ENCODE measurements at places on chromosomes 1 and 21.
A peak's percentile ranks its signal among the peaks of the same experiment; 100 is the strongest.

- DNase-seq: no peak
Measured at GRCh38 chr1:41728403-41729202, 190.1 kb downstream of the HIVEP3 start.

DNA sequence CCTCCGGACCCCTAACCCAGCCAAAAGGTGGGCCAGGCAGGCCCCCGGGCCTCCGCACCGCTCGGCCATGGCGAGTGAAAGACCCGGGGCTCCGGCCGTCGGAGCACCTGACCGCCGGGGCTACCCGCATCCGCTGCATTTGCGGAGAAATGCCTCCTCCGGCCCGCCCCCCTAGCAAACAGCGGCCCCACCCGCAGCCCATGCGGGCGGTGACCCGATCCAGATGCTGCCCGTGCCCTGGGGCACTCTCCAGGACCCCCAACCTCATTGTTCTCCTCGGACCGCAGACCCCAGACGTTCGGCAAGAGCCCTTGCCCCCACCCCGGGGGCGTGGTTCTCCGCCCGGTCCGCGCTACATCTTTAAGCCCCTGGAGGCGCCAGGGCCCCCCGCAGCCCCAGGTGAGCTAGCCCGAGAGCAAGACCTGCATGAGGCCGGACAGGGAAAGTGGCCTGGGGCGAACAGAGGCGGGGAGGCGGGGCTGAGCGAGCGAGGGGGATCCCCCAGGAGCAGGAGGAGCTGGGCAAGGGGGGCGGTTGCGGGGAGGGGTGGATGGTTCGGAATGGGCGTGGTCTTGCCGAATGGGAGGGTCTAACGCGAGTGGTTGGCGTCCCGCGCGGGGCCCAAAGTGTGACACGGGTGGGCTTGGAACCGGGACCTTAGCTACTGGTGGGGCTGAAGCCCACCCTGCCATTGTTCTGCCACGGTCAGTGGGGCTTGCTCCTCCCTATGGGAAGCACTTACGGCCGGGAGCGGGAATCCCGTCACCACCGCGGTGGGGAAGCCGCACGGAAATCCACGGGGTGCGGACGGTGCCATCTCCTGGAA, 6.3 kb upstream of the CRYBG2 start:
- DNase-seq: peak; percentile 53

- no peak for DNase-seq
Measured at GRCh38 chr1:88873737-88874349, 17.5 kb downstream of the GTF2B start.

- DNase-seq: no peak
Measured at GRCh38 chr1:214505134-214505533, 46.3 kb downstream of the PTPN14 start.

DNA sequence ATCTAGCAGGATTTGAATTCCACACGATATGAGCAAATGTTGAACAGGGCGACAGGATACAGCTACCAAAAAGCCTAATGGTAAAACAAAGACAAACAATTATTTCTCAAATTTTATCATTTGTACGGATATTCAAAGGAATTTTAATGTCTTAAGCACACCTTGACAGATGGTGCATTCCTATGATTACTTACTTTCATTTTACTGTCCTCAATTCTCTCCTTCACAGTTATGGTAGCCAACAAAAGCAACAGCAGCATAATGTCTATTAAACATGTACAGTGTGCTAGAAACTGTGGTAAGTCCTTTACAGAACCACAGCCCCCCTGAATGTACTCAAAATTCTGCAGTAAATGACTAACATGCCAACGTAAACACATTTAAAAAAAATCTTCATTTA, 365.8 kb downstream of the SMYD3 start:
- no peak for DNase-seq

GRCh38 chr1:232872738-232873137, 67.5 kb downstream of the MAP10 start:
- DNase-seq: no peak

- no peak for DNase-seq
Measured at GRCh38 chr1:5914676-5915365, 77.4 kb downstream of the NPHP4 start.

GRCh38 chr1:114290776-114291175, 137.1 kb upstream of the SYT6 start:
- no peak for DNase-seq

GRCh38 chr1:111446967-111447892, 1.8 kb downstream of the WDR77 start:
- no peak for DNase-seq

DNA sequence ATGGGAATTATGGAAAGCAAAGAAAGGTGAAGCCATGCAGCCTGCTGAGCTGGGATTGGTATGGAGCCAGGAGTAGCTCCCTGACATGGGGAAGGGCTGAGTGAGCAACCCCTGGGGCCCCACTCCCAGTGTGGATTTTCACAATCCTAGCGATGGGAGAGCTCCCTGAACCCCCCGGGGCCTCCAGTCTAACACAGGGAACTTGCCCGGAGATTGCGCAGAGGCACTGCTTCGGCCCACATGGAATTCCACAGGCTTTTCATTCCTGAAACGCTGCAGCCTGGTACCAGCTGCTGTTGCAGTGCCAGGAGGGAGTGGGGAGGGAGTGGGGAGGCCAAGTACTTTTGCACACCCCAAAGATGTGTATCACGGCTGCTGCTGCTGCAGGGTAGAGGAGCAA, 110.4 kb upstream of the C21orf91 start:
- no peak for DNase-seq

DNA sequence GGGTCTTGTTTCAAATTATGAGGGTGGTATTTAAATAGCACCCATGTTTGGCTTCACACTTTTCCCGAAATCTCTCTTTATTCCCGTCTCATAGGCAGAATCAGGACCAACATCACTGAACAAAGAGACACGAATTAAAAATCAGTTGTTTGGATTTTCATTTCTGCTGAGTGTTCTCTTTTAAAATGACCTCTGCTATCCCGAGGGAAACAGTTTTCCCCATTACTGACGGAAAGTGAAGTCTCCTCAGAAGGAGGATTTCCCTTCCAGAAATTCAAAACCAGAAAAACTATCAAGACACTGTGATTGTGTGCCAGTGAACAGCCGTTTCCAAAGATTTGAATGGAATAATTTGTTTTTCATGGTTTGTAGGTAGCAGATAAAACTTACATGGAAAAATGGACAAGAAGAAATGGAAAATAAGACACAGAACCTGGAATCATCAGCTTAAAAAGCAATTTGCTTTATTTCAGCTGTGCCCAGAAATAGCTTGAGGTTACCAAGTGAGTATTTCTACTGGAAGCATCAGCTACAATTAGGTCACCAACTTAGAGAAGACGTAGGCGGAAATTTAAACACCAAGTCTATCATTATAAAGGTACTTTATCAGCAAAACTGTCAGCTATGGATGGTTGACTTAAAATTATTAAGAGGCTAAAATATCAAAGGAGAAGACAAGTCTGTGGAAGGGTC, 68.5 kb downstream of the RUNX1 start:
- DNase-seq: no peak

DNA sequence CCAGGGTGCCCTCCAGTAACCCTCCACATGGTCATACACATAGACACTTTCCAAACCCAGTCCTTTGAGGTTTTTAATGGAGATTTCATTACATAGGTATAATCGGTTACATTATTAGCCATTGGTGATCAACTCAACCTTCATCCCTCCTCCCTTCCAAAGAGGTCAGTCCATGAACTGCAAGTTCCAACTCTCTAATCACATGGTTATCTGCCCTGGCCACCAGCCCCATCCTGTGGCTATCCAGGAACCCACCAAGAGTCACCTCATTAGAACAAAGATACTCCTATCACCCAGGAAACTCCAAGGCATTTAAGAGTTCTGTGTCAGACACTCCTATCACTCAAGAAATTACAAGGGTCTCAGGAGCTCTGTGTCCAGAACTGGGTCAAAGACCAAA, 12.2 kb downstream of the ATP1A4 start:
- DNase-seq: no peak

GRCh38 chr1:91507328-91507727, 6.7 kb downstream of the CDC7 start:
- no peak for DNase-seq

GRCh38 chr1:76317299-76317900, 242.9 kb downstream of the ST6GALNAC3 start:
- DNase-seq: no peak

- DNase-seq: no peak
Measured at GRCh38 chr1:51607681-51608095, 9.2 kb upstream of the OSBPL9 start.

GRCh38 chr1:7110321-7110720, 325.1 kb downstream of the CAMTA1 start:
- DNase-seq: no peak

GRCh38 chr1:1841575-1841995, 49.3 kb downstream of the GNB1 start:
- no peak for DNase-seq
